HS-5 (cell line): ENCODE measurements at places on chromosomes 1 and 21.
A peak's percentile ranks its signal among the peaks of the same experiment; 100 is the strongest.

DNA sequence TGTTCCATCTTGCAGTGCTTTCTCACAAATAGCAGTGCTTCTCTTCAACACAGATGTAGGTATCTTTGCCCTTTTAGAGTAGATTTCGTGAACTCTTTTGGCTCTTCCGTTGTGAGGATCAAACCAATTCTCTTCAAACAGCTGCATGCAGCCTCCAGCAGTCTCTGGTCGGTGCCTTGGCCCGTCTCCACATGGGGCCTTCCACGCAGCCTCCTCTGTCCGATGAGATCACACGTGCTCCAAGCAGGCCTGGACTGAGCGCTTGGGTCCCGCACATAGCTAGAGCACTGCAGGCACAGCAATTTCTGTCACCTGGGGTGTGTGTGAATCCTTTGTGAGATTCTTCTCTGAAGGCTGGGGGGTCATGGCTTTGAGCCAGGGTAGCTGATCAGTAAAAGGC lies 82.8 kb upstream of the KCNE2 start:
- no peak for DNase-seq

- no peak for DNase-seq
These were observed 89.0 kb upstream of the BCAR3 start for GRCh38 chr1:93770640-93771039.

DNA sequence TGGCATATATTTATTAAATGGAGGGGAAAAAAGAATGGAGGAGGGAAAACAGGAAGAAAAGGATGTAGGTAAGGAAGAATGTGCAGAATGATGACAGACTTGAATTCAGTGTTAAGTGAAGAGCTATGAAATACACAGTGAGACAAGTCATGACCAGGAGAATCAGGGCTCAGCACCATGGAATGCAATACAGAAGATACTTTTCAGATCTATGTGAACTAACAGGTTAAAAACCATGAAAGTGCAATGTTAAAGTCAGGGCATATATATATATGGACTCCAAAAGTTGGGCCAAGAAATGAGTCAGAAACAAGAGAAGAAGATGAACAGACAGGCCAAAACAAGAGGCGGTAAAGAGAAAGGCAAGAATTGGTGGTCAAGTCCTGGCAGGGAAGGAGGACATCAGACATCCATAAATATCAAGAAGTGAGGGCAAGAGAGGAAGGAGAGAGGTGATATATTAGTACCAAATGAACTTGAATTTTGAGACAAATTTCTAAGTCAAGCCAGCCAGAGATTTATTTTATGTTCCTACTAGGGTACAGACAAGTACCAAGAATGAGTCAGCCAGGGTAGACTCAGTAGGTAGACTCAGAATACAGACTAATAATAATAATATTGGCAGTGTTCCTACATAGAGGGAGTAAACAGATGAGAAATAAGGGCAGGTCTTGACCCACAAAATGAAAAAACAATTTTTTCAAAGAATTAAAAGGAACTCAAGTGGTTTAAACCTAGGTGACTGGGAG lies 39.5 kb upstream of the MCOLN3 start:
- DNase-seq: no peak

- DNase-seq: no peak
These were observed 8.4 kb upstream of the VCAM1 start for GRCh38 chr1:100710906-100711682.

DNA sequence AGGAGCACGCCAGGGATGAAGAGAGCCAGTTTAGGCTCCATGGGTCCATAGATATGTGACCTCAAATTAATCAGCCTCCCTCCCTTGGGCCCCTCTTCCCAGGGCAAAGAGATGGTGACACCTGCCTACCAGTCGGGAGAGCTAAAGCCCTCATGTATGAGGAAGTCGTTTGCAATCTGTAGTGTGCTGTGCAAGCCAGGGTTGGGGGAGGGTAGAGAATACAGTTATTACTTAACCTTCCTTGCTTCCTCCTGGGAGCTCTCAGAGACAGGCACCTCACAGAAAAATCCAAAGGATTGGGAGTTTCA lies 4.0 kb downstream of the PGLYRP4 start:
- DNase-seq: no peak

GRCh38 chr1:43101061-43101460 lies 71.0 kb downstream of the EBNA1BP2 start:
- DNase-seq: no peak

- DNase-seq: no peak
These were observed 262.4 kb downstream of the HHIPL2 start for GRCh38 chr1:222285526-222285925.

DNA sequence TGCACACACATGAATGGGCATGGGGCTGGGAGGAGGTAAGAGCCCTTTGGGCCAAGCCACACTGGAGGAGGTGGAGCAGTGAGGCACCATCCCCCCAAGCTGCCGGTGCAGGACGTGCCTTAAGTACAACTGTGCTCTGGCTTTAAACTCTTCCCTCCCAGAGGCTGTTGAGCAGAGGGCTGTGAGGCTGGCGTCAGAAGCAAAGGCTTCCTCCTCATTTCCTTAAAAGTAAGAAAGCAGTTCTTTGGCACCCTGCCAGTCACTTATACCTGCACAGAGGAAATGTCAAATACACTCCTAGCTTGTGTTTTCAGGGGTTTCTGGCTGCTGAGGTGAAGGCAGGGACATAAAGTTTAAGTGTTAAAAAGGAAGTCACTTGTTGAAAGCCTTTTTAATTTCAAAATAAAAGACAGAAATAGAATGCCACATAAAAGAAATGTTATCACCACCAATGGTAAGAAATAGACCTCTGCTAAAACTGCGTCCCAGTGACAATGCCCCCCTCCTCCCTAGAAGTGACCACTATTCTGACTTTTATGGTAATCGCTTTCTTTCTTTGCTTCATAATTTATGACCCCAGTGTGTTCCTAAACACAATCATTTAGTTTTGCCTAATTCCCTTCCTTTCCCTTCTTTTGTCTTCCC lies 33.0 kb downstream of the LAMC2 start:
- DNase-seq: no peak

DNA sequence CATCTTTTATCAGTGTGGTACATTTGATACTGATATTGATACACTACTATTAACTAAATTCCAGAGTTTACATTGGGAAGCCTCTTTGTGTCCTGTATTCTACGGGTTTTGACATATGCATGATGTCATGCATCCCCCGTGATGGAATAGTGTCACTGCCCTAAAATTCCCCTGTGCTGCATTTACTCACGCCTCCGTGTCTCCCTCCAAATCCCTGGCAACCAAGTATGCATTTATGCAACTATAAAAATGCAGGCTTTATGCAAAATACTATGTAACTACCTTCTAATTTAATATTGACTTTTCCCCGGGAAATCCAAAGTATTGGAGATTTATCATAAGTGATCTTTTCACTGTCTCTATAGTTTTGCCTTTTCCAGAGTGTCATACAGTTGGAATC lies 453.7 kb upstream of the RUNX1 start:
- no peak for DNase-seq

DNA sequence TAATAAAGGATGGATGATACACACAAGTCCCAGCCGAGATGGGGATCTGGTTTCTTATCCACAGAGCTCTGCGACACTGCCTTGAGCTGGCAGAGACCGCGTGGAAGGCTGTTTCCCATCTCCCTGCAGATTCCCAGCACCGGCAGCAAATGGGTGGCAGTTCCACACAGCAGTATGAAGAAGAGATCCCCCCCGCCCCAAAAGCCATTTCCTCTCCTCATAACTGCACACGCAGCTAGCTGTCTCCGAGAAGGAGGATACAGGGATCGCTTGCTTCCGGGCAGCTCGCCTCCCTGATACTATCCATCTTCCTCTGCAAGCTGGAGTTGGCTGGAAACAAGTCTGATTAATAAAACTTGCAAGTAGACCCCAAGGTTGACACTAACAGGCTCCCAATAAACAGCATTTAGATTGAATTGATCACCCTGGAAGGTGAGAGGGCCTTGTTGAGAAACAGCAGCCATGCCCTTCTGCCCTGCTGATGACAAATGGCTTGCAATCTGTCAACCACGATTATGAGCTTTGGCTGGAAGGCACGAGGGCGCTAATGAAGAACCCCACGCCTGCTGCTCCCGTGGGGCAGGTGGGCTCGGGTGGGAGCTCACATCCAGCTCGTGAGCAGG lies 642.3 kb downstream of the AJAP1 start:
- no peak for DNase-seq

DNA sequence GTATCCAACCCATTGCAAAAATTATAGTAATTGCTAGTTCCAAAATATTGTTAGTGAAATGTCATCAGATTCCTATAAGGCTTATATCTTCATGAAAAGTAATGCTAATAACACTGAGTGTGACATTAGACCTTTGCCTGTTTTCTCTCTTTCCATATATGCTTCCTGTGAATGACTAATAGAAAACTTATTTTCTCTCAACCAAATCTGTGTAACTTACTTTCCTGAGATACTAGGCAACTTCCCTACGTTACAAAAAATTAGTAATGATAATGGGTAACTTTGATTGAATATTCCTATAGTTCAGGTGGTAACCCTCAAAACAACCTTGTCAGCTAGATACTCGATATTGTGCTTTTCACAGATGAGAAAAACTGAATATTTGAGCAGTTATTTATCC lies 124.2 kb upstream of the HNRNPU start:
- no peak for DNase-seq

DNA sequence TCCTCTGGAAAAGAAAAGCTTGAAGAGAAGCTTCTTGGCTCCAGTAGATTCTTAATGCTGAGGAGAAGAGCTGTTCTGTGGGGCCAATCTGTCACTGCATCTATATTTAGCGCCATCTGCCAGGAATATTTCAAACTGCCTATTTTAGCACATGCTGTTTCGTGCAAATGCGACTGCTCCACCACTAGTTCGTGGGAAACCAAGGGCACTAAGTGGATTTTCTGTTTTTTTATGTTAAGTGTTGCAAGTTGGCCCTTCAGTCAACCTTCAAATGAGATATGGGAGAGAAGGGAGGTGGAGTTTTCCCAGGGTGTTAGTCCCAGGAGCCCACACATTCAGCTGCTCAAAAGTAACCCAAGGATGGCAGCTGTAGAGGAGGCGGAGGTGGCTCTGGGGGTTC lies 91.9 kb downstream of the TSEN15 start:
- no peak for DNase-seq

DNA sequence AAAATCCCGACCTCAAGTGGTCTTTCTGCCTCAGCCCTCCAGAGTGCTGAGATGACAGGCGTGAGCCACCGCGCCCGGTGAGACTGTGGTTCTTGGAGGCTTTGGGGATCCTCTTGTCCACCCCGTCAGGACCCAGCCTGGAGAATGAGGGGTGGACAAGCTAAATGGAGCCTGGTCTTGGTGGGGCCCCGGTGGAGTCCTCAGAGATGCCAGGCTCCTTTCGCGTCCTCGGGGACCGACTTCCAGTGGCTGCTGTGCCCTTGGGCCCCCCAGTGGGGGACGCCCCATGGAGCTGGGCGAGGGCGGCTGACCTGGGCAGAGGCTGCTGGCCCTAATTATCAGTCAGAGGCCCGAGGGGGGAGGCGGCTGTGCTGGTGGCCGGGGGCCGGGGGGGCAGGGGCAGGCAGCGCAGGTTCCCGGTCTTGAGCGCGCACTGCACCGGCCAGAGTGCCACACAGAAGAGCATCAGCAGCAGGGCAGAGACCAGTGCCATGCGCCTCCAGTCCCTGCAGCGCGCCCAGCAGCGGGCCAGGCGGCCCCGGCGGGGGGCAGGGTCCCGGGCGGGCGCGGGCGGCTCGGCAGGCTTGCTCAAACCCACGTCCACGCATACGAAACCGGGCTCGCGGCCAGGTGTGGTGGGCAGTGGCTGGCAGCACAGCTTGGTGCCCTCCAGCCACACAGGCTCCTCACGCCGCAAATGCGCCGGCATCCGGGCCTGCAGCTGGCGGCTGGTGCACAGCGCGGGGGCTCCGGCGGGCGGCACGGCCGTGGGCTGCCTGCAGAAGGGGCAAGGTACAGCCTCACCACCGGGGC lies 2.4 kb downstream of the RNF223 start:
- DNase-seq: no peak

- no peak for DNase-seq
These were observed 16.3 kb downstream of the RPS6KC1 start for GRCh38 chr1:213067352-213067751.

DNA sequence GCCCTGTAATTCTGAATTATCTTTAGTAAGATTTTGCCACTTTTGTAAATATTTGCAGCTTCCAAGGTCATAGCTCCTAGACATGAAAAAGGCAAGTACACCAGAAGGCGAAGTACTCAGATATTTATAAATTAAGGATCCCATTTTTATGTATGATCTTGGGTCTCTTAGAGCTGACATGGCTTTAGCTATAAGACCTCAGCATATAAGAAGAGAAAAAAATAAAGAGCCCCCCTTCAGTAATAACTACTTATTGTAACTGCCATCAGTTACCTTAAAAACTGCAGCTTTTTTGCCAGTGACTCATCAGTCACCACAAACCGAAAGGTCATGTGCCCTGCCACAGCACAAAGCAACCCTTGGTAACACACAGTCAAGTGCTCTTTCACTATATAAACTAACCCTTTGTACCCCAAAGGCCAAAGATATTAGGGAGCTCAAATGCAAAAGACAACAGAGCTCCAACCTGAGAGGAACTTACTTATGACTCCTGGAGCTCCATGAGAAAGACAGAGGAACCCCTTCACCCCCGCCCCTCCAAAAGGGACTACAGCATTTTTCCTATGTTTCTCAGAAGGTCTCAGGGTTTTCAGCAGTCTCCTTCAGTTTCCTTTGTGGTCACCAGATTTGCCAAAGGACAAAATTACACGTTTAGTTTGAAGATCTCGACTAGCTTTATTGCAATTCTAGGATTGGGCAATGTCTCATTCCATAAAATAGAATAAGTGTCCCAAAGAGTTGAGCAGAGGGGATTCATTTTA lies 219.8 kb upstream of the DUSP10 start:
- peak; percentile 53 for DNase-seq

GRCh38 chr21:36210779-36211659 lies 54.4 kb downstream of the DOP1B start:
- no peak for DNase-seq

DNA sequence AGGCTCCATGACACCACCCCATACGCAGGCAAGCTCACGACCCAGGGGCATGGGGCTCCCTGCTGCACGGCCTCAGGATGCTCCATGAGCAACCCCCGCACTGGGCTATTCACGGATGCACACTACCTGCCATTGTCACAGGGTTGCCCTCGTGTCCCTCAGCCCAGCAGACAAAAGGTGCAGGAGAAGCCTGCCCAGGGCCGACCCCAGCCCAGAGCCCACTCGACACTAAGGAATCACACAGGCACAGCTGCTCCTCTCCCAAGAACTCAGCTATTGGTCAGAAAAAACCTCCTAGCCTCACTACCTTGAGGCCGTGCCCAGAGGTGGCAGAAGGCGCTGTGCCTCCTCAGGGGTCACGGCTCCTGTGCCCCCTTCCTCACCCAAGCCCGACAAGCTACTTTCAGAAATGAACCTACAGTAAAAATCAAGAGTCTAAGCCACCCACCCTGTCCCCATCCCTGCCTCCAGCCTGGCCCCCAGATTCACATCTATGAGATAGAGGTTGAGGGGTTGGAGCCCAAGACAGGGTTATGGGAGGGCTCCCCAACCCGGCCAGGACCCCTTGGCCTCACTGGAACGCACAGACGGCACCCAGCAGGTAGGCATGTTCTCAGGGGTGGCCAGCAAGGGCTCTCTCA lies 6.4 kb upstream of the SPATC1L start:
- no peak for DNase-seq

GRCh38 chr1:1061682-1062345 lies 12.3 kb downstream of the RNF223 start:
- DNase-seq: no peak

- DNase-seq: peak; percentile 36
These were observed 594.7 kb upstream of the CAMK1G start for GRCh38 chr1:208988811-208989222.

- peak; percentile 85 for DNase-seq
These were observed 9.4 kb downstream of the ZCCHC17 start for GRCh38 chr1:31306278-31306677.
